Erythroblast (primary cell): ENCODE measurements at places on chromosomes 11 and 22.
A peak's percentile ranks its signal among the peaks of the same experiment; 100 is the strongest.

GRCh38 chr22:32073262-32073661 is 30.2 kb downstream of the SLC5A1 start:
- DNase-seq: no peak

DNA sequence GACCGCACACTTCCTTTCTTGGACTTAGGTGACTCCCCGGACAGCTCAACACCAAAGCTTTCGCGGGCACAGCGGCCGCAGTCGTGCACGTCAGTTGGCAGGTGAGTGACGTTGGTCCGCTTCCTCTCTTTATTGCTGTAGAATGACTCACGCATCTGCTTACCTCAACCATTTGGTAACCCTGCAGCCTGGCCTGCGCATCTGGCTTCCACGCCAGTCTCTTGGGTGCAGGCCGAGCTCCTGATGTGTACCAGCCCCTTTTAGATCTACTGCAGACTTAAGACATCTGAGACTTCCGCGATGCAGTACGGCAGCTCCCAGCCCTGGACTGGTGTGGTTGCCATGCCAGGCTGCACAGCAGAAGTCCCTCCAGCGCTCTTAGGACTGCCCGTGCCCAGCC is 12.4 kb upstream of the TRMU start:
- no peak for DNase-seq

GRCh38 chr11:30016588-30017363 is at the start of gene KCNA4:
TSS of gene KCNA4 (minus strand) at chr11:30017030. CDS start at chr11:30012678, 4,352 bp downstream.
- peak; percentile 5 for DNase-seq

GRCh38 chr11:2390091-2390724 is 10.3 kb upstream of the TSSC4 start:
- DNase-seq: no peak
